NCI-H1417 (cell line): ENCODE measurements at places on chromosomes 13 and 19.
A peak's percentile ranks its signal among the peaks of the same experiment; 100 is the strongest.

- DNase-seq = peak; percentile 30
These were observed 98.7 kb upstream of the RNF113B start for GRCh38 chr13:98275681-98276171.

- DNase-seq = no peak
These were observed 2.3 kb downstream of the CEACAM18 start for GRCh38 chr19:51480590-51480989.

DNA sequence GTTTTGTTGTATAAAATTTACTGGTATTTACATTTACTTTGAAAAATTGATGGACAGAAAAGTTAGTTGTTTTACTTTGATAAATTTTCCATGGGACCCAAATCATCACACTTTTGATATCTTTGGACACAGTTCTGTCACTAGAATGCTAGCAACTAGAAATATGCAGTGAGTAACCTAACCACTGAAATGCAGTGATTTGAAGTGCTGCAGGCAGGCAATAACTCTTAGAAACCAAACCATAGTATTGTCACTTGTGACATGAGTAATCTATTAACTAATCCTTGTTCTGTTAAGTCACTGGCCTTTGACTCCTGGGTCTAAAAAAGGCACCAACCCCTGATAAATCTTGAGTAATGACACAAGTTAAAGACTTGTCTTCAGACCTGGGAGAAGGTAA, 620.0 kb upstream of the ATXN8OS start:
- no peak for DNase-seq

DNA sequence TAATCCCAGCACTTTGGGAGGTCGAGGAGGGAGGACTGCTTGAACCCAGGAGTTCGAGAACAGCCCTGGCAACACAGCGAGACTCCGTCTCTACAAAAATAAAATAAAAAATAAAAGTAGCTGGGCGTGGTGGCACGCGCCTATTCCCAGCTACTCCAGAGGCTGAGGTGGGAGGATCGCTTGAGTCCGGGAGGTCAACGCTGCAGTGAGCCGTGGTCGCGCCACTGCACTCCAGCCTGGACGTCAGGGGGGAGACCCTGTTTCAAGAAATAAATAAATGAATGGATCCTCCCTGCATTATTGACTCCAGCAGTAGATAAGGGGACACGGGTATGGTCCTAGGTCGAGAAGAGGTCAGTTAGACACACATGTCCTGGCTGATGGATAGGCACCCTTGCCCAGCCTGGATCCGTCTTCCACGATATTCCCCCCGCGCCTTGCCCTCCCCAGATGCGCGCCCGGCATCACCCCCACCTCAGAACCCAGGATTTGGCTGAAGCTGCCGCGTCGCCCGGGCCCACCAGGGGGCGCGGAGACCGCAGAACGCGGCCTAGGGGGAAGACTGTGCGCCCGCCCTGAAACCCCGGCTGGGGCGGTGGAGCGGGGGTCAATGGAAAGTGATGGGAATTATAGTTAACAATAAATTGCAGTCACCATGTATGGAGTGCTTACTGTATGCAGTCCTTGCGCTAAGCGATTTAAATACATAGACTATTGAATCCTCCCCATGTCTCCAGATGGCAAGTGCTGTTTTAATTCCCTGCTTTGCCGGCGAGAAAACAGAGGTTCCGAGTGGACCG, 2.1 kb upstream of the HOOK2 start:
- peak; percentile 88 for DNase-seq

DNA sequence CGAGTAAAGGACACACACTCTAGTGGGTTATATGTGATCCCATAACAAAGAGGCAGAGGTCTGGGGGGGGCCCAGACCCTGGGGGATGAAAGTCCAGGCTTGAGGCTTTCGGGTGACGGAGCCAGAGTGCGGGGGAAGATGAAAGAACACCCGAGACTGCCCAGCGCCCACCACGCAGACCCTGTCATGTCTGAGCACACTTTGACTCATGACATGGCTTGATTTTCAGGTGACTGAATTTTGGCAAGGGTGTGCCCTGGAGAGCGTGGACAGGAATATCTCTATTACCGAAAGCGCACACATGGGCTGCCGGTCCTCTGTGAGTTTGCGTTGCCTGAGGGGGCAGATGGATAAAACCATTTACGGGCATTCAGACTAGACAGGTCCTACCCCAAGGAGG, 192.0 kb upstream of the SOX1 start:
- DNase-seq = no peak

DNA sequence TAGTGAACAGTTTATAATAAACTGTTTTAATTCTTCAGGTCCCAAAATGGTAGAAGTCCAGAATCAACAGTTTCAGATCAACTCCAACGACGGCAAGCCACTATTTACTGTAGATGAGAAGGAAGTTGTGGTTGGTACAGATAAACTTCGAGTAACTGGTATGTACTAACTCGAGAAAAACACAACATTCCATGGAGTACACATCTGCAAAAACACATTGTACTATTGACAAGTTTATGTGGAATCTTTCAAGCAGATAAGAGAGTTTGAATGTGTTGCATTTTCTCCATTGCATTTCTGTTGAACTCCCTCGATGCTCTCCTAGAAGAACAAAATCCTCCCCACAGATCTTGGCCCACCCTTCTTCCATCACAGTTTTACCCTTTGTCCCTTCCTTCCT, 98.5 kb downstream of the SGCG start:
- no peak for DNase-seq

- DNase-seq = no peak
These were observed 80.4 kb downstream of the DLEU7 start for GRCh38 chr13:50762969-50763567.
